T47D (cell line): ENCODE measurements at places on chromosomes 11 and 22.

DNA sequence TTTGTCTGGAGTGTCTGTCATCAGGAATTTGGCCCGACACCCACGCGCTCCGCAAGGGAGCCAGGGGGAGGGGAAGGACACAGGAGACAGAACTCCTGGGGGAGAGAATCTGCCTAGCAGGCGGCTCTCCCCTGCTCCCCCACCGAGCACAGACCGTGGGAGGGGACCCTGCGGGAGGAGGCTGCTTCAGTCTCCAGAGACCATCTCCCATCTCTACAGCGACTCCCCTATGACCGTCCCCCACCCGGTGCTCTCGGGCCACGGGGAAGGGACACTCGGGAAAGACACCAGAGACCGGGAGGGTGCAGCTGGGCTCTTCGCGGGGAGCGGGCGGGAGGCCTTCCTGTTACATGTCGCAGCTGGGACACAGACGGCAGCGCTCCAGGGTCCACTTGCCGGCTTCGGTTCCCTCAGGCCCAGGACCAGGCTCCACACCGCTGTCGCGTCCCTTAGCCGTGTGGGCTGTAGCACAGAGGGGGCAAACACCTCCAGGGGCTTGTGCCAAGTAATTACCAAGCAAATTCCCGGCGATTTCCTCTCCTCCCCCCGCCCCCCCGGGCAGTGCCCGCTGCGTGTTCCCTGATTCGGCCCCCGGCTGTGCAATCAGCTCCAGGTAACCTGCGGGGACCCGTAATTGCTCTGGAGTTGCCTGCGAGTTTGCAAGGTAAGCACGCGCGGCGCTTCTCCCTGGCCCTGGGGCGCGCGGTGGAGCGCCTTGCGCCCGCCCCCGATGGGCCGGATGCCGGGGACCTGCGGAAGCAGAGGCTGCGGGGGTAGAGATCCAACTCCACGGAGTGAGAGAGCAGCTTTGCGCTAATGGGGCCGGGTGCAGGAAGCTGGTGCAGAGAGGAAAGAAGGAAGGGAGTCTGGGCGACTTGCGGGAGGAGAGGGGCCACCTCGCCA, 155.1 kb upstream of the CADM1 start:
- DNase-seq, result no peak

DNA sequence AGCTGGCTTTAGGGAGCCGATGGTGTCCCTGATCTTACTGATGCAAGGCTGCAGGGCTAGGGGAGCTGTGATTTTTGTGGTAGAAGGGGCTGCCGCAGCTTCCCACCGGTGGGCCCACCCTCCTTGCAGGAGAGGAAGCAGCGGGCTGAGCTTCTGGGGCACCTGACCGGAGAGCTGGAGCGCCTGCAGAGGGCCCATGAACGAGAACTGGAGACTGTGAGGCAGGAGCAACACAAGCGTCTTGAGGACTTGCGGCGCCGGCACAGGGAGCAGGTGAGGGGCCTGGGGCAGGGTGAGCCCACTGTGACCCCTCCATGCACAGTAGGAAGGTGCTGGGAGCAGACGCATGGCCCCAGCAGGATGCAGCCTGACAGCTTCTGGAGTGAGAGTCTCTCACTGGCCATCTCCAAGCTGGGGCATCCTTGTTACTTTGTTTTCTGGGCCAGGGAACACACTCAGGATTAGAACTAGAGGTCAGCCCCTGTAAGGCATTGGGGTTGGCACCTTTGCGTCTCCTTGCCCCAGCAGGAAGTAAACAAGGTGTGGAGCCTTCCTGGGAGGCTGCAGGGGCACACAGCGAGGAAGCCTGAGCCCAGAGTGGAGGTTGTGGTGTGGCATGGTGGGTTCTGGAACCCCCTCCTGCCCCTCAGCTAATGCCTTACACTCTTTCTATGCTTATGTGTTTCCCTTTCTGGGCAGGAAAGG, 66.7 kb downstream of the CEP164 start:
- no peak for DNase-seq

GRCh38 chr11:85809863-85810262, 1.1 kb downstream of the SYTL2 start:
- no peak for DNase-seq

GRCh38 chr11:125943661-125944349, 2.0 kb upstream of the VSIG10L2 start:
- DNase-seq, result no peak

DNA sequence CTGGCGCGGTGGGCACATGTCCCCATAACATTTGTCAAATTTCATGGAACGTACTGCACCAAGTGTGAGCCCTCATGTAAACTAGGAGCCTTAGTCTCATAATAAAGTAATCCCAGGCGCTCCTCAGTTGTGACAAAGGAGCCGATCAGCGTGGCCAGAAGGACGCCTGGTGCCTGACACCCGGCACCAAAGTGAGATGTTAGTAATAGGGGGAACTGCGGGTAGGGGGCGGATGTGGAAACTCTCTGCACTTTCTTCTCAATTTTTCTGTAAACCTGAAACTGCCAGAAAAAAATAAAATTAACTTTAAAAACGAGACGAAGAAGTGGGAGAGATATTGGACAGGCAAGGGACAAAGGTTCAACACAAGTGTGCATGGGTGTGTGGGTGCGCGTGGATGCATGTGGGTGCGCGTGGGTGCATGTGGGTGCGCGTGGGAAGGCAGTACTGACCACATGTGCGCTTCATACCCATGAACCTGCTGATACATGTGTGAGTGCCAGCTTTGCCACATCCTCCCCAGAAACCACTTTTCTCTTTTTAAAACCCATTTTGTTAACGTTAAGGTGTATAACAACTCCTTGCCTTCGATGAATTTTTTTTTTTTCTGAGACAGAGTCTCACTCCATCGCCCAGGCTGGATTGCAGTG, 55.4 kb upstream of the LINC01488 start:
- DNase-seq, result no peak
